ENCODE measurements at places on chromosomes 4 and X.
A peak's percentile ranks its signal among the peaks of the same experiment; 100 is the strongest.

GRCh38 chr4:158053086-158053485 lies 119.7 kb downstream of the GASK1B start:
- DNase-seq, result no peak

DNA sequence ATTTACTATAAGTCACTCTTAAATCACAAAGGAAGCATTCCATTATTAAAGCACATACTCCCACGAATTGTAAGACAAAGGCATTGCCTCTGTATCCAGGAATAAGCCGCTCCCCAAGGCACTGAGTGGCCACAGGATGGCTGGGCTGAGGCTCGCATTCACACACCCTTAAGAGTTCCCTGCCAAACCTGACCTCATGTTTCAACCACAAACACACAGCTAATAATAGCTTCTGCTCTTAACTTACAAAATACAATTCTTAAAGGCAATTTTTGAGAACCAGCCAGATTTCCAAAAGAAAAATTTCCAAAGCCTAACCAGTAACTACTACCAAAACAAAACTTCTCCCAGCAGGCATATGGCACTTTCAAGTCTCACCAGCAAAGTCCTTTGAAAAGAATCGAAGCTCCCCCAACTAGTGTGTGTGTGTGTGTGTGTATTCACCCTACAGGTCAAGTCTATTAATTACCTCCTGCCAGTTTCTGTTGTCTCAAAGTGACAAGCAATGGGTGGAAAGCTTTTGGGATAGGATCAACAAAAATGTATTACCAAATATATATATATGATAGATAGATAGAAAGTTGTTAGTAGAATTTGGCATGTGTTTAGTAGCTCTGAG lies 36.0 kb downstream of the ARHGAP6 start:
- DNase-seq, result no peak

- no peak for DNase-seq
Measured at GRCh38 chr4:102500696-102501446, at the start of gene NFKB1. Gene NFKB1 (plus strand): TSS chr4:102501359. CDS start chr4:102525519, 24,160 bp downstream.

DNA sequence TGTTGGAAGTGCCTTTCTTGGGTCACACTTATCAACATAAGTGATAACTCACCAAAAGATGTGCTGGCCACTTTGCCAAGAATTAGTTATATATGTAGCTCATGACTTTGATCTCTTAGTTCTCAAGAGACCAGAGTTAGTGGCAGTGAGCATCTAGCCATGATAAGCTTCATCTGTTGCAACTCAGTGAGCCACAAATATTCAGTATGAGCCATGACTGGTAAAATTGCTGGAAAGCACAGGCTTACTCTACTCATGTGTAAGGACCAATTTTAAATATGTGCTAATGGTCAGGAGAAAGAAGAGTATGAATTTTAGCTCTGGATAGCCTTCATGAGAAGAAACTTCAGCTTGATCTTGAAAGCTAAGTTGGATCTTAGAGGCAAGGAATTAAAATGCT lies 59.4 kb upstream of the TLL1 start:
- DNase-seq, result no peak

- DNase-seq, result no peak
Measured at GRCh38 chr4:26729547-26729946, 131.1 kb upstream of the STIM2 start.

DNA sequence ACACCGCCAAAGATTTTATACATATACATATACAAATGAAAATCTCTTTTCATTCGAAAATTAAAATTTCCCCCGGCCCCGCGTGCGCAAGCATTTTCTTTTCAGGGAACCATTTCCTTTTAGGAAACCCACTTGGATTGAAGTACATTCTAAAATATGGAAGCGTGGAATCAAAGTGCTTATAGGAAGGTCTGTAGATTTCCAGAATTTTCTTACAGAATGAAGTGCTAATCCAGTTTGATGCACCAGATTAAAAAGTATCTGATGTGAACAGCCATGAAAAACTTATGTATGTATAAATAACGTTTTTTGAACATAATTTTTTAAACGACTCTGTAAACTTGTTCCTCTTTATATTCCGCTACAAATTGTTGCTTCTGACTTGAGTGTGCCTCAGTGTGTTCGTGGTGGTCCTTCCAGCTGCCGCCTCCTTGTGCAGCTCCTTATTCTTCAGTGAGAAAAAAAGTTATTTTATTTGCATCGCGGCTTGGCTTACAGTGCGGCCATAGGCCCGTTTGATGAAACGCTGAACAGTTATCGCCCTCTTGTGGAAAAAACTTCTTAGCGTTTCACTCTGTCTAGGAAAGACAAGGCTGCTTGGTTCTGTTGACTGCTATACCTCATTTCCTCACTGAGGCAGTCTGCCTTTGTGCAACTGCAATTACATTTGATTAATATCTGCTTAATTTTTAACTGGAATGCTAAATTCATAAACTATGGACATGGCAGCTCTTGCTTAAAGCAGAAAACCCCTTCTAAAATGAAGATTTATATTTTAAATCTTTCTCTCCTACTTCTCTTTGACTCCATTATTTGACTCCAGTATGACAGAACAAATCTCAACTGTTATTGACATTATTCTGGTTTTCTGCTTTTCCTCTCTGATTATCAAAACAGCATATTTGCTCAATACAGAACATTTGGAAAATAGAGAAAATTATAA lies 4.7 kb upstream of the NKX6-1 start:
- peak; percentile 30 for DNase-seq

GRCh38 chr4:4694296-4694772 lies 152.5 kb upstream of the STX18 start:
- DNase-seq, result no peak

DNA sequence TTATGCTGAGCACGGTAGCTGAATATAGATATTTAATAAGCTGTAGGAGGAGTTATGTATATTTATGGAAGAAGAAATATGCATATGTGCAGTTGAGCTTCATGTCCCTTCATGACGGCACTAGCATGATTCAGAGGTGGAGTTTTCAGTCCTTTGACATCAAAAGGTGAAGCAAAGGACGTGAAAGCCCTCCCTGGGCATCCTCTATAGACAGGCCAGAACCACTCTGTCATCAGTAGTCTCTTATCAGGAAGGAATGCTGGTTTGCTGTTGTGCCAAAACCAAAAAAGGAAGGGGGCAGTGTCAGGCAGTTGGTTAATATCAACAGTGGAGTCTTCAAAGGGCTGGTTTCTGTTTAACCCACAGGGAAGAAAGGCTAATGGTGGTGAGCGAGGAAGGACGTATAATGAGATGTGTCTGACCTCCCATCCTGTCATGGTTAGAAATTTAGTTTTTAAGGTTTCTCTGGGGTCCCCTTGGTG lies 23.5 kb upstream of the IL2 start:
- no peak for DNase-seq

DNA sequence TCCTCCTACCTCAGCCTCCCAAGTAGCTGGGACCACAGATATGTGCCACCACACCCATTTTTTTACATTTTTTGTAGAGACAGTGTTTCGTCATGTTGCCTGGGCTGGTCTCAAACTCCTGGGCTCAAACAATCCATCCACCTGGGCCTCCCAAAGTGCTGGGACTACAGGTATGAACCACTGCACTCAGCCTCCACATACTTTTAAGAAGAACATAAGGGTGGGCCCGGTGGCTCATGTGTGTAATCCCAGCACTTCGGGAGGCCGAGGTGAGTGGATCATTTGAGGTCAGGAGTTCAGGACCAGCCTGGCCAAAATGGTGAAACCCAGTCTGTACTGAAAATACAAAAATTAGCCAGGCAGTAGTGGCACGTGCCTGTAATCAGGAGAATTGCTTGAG lies 51.5 kb upstream of the MXD4 start:
- DNase-seq, result no peak

- no peak for DNase-seq
Measured at GRCh38 chrX:104137496-104137895, 19.3 kb downstream of the SLC25A53 start.

DNA sequence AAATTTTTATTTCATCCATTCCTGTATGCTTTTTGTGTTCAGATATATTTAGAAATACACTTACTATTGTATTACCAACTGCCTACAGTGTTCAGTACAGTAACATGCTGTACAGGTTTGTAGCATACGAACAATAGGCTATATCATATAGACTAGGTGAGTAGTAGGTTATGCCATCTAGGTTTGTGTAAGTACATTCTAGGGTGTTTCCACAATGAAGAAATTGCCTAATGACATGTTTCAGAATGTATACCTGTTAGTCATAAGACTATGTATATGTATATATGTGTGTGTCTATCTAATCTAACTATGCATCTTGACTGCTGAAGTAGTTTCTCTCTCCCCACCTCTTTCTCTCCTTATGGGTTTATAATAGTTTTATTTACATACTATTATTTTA lies 51.5 kb upstream of the BTC start:
- DNase-seq, result no peak

GRCh38 chr4:127685292-127685691 lies 44.9 kb upstream of the SLC25A31 start:
- no peak for DNase-seq

DNA sequence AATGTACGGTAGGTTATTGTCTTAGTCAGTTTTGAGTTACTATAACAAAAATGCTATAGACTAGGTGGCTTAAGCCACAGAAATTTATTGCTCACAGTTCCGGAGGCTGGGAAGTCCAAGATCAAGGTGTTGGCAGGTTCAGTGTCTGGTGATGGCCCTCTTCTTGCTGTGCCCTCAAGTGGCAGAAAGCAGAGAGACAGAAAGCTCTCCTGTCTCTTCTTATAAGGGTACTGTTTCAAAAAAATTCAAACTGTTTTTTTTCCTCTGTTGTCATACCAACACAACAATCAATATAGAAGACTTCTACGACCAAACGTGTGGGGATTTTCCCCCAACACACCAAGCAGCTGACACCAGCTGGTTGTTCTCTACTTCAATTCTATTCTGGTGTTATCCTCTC lies 53.4 kb downstream of the ADGRG4 start:
- DNase-seq, result no peak

DNA sequence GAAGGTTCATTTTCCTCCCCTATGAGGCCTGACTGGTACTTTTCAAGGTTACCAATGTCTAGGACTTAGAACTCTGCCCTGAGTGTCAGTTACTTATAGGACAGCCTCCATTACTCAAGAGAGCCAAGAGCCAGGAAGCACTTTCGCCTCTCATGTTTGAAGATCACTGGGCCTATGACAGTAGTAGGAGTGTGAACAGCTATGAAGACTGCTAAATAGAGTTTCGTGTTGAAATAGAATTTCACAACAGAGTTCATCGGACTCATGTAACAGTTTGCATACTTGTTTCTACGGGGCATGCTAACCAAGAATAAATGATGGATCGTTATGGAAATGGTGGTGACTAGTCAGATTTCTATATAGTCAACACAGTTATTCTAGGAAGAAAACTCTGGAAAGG lies 97.8 kb upstream of the GPC4 start:
- DNase-seq, result no peak

- no peak for DNase-seq
Measured at GRCh38 chrX:105821471-105822121, 743 bp upstream of the NRK start.

DNA sequence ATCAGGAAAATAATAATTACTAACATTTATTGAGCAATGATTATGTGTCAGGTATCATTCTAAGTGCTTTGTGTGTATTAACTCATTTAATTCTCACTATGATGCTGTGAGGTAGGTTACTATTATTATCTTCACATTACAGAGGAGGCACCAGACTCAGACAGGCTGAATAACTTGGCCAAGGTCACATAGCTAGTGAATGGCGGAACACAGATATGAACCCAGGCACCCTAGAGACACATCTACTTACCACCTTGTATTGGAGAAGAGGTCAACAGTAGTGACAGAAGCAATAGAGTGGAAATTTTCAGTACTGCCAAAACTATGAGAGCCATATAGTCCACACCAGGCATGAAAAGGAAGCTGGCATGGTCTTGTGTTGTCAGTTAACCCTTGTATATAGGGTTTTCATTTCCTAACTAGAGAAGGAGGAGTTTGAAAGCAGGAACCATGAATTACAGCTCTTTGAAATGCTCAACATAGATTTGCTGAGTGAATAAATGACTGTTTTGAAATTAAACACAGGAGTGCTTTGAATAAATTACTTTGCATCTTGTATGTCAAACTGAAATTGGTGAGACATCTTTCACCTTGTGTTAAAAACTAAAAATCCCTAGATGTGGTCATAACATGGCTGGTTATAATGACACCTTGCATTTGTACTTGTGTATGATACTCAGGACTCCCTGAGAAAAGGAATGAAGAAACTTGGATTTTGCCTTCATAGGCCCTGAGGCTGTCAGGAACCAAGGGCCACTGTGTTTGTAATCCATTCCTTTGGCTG lies 71.8 kb downstream of the RTL9 start:
- DNase-seq, result no peak

DNA sequence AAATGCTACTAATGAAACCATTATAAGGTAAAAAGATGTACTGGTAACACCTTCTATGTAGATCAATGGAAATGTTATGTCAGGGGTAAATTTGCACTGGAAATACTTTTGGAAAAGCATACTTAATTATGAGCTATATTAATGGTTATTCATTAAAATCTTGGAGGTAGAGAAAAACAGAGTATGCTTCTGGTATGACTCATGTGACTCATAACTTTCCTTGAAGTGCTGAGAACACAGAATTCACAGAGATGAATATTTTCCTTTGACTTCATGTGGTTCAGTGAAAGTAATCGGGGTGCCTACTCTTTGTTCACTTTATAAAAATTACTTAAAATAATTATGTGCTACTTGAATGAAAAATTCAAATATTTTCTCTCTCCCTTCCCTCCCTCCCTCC lies 254.2 kb downstream of the KCTD8 start:
- no peak for DNase-seq

GRCh38 chr4:102692474-102692873 lies 68.3 kb downstream of the MANBA start:
- DNase-seq, result no peak

- DNase-seq, result no peak
Measured at GRCh38 chr4:112931001-112931400, 118.5 kb upstream of the ANK2 start.

DNA sequence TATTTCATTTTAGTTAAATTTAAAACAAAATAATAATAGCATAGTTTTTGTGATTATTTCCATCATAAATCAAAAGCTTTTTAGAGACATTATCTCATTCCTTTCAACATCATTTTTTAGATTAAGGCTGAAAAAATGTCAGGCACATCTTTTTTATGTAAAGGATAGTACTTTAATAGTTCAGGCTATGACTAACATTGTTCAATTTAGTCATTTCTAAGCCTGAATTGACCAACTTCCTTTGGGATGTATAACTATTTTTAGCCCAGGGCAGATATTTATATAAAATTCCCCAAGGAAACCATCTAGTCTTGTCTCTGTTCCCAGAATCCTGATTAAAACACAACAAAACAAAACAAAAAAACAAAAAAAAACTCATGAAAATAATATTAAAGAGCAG lies 145.6 kb upstream of the PCDH18 start:
- DNase-seq, result no peak

DNA sequence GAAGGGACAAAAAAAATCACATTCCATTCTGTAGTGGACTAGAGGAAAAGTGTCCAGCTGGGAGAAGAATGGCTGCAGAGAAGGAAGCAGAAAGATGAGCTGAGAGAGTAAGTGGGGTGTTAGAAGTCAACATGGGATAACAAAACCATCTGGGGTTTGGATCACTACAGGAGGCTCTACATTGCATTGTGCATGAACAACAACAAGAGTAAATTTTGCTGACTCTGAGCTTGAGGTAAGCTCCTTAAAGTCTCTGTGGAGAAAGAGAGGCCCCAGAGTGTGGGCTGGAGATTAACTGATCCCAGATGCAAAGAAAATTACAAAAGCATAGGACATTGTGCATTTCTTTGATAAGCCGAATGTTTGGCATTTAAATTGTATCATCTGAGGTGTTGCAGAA lies 128.9 kb downstream of the UGT8 start:
- no peak for DNase-seq

GRCh38 chr4:172393220-172393619 lies 580.0 kb downstream of the GALNTL6 start:
- DNase-seq, result no peak
